ENCODE measurements at places on chromosomes 2 and 18.
A peak's percentile ranks its signal among the peaks of the same experiment; 100 is the strongest.

DNA sequence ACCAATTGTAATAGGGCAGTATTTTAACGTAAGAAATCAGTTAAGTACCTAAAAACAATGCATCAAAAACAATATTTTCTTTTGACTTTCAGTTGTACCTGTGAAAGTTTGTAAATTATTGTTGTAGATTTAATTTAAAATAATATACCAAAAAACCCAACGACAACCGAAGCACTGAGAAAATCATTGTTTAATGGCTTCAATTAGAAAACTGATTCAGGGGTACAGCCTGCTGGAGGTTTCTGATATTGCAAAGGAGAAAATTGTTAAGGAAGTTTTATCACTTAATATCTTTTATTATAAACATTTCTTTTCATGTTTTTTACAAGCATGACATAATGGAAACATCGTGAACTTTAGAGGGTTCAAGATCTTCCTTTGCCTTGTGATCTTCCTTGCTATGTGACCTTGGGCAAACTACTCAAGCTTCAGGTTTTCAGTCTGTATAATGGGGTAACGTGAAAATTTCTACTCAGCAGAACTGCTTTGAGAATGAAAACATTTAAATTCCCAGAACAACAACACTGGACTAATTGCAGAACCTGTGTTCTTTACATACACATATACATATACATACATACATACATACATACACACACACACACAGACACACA, 76.3 kb upstream of the GLS start:
- peak; percentile 62 for DNase-seq

DNA sequence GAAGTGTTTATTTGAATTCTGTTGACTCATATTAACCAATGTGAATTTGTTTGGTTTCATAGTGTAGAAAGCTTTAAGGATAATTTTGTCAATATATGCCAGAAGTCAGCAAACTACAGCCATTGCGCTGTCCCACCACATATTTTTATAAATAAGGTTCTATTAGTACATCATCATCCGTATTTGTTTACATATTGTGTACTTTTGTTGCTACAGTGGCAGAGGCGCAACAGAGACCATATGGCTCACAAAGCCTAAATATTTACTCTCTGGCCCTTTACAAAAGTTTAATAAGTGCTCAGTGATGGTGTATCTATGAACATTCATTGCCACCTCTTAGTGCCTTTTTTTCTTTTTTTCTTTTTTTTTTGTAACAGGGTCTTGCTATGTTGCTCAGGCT, 6.4 kb downstream of the ERLEC1 start:
- DNase-seq = no peak

- DNase-seq = no peak
These were observed 87.4 kb upstream of the SLC14A2 start for GRCh38 chr18:45527891-45528290.

- no peak for DNase-seq
These were observed 13.2 kb upstream of the NCK2 start for GRCh38 chr2:105731511-105731910.
